ENCODE measurements at places on chromosomes 5 and 9.
A peak's percentile ranks its signal among the peaks of the same experiment; 100 is the strongest.

DNA sequence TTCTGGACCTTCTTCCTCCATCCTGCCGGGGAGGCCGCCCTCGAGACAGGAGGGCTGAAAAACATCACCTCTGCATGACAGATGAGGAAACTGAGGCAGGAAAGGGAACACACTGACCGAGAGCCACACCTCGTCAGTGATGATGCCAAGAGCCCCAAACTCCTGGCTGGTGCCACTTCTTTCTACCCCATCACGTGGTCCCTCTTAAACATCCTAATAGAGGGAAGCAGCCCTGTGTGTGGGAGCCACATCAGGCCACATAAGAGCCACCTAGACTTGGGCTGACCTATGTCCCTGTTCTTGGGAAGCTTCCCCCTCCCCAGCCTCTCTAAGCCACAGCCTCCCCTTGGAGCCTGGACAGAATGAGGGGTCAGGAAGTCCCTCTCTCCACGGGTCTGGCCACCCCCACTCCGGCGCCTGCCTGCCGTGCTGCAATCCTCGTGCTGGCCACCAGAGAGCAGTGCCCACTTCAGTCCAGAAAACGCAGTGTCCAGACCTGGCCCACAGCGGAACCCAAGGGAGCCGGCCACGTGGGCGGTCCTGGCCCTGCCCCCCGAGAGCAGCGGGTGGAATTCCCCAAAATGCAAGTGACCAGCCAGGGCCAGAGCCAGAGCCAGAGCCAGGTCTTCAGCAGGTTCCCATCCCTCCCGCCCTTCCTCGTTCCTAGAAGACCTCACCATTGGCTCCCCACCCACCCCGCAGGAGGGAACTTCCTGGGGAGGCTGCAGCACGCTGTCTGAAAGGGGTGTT lies 54.7 kb upstream of the SARDH start:
- peak; percentile 60 for DNase-seq

DNA sequence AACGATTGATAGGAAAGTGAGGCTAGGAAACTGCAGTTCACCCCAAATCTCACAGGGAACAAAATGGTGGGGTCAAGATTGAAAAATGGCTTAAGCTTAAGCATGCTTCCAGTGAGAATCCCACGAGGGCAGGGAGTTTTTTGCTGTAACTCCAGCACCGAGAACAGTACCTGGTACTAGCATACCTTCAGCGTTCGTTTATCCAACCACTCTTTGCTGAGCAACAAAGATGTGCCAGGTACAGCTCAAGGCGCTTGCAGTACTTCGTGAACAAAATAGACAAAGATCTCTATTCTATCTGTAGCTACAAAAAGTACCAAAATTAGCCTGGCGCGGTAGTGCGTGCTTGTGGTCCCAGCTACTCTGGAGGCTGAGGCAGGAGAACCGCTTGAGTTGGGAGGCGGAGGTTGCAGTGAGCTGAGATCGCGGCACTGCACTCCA lies 778 bp upstream of the PPP6C start:
- DNase-seq, result no peak

DNA sequence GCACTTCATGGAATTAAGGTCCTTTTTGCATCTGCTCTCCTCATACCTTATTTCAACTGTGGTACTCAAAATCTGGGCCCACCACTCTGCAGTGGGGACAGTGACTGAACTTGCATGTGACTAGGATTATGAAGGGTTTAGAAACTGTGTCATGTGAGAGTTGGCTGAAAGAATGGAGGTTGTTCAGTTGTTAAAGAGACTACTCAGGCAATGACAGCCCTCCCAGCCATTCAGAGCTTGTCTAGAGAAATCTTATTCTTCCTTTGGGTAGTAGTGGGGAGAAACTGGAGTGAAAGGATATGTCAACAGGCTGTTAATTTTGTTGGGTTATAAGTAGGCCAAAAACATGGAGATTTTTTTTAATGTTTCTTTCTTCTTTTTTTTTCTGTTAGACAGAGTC lies 10.3 kb downstream of the AOPEP start:
- no peak for DNase-seq

DNA sequence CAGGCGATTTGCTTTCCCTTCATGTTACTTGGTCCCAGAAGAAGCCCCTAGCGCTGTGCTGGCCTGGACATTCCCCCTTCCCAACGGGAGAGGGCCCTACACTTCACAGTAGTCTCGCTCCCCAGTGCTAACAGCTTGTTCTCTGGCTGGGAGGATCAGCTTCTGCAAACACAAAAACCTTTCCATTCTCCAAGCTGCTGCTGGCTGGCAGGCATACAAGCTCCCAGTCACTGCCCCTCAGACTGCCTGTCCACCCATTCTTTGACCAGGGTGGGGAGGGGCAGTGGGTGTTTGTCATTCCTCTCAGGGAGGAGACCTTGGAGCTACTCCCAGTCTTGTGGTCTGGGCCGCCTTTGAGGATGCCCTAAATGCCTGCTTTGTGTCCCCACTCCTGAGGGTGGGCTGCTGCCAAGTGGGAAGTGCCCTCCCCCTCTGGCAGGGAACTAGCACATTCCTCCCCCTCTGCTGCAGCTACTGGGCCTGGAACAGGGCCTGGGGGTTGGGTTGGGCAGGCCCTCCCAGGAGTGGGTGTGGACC lies 20.8 kb downstream of the ENHO start:
- peak; percentile 64 for DNase-seq

GRCh38 chr5:131677115-131677514 lies 42.1 kb upstream of the RAPGEF6 start:
- DNase-seq, result peak; percentile 15

GRCh38 chr9:93667627-93668026 lies 91.2 kb downstream of the PHF2 start:
- DNase-seq, result no peak

GRCh38 chr9:96047116-96047639 lies 171.7 kb downstream of the ERCC6L2 start:
- DNase-seq, result no peak

GRCh38 chr9:113742878-113743277 lies 133.2 kb upstream of the ZNF618 start:
- DNase-seq, result no peak

GRCh38 chr5:154646745-154647113 lies 108.4 kb upstream of the LARP1 start:
- DNase-seq, result no peak

DNA sequence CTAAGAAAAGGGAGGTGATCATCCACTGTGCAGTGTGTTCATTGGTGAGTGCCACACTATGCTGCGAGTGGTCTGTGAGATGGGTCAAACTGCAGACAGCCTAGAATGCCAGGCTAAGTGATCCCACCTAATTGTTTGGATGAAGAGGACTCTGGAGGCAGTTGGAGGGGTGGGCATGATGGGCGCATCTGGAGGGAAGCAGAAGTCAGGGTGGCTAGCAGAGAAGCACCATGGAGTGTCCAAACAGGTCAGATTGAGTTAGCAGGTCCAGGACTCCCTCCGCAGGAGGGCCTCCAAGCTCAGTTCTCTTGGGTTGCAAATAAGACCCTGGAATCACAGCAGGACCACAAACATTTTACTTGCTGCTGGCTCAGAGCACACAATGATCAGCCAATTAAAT lies 19.9 kb upstream of the ANGPTL2 start:
- DNase-seq, result no peak

- no peak for DNase-seq
Measured at GRCh38 chr5:168974082-168974481, 326.9 kb downstream of the SLIT3 start.

GRCh38 chr5:137995077-137995748 lies 37.7 kb downstream of the FAM13B start:
- peak; percentile 77 for DNase-seq

- no peak for DNase-seq
Measured at GRCh38 chr9:94150890-94151650, 66.8 kb downstream of the PTPDC1 start.

- DNase-seq, result no peak
Measured at GRCh38 chr5:176388003-176388443, 375 bp downstream of the NOP16 start.

DNA sequence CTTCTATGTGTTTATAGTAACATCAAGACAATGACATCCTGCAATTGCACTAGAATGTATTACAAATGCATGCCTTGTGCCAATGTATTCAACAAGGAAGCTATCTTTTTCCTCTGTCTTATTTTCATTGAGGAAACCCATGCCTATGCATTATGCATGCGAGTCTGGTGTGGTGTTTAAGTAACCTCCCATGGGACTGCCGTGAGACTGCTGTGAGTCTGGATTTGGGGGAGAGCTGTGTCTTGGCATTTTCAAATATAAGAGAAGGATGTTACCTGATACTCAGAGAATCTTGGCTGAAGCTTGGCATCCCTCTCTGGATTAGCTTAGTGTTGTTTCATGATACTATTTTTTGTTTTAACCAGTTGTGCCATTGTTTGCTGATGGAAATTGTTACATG lies 98.3 kb downstream of the F2RL2 start:
- no peak for DNase-seq

DNA sequence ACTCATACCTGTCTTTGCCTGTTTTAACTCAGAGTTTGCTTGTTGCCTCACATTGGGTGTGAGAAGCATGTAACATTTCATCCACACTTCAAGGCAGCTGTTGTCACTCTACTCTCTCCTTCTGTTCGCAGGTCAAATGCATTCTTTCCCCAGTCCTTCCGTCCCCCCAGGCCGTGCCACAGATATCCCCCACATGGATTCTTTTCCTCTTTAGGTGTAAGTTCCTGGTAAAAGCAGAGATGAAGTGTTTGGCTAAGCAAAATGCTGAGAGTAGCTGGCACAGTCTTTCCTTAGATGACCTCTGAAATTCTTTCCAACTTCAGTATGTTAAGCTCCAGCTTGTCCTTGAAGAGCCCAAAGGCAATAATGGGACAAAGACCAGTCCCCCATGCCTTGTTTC lies 328.2 kb downstream of the SLIT3 start:
- DNase-seq, result no peak

- no peak for DNase-seq
Measured at GRCh38 chr5:115374057-115374775, 77.8 kb upstream of the CCDC112 start.

DNA sequence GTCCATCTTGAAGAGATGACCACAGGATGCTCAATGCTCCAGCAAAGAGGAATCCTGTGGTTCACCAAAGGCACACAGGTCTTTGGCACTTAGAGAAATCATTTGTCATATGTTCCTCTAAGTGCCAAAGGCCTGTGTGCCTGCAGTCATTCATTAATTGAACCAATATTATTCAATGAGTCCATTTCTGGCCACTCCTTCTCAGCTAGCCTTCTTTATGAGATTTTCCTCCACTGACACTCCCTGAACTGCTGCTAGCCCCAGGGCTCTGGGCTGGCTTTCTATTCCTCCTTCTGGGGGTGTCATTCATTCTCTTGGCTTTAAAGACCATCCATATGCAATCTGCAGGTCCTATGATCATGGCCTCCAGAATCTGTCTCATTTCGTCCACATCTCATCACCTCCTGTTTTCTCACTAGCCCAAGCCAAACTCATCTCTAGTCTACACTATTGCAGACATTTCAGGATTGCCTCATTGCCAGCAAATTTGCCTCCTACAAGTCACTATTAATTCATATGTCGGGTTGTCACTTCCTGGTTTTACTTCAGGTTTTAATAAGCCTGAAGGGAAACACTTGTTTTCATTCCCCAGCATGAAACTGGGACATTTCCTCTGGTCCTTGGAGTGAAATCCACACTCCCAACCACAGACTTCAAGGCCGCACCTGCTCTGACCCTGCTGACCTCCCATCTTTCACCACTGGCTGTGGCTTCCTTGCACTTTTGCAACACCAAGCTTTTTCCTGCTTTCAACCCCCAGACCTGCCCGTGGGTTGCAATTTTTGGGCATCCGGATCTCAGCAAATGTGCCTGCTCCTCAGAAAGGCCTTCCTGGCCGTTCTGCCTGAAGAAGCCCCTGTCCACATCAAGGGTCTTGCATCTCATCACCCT lies 35.1 kb downstream of the KCNIP1 start:
- no peak for DNase-seq

Measured in fibroblast of lung (primary cell).